Tibial nerve (tissue), 4 donors: ENCODE measurements at places on chromosomes 2 and 18.

- no peak for DNase-seq
Observed at GRCh38 chr2:119253114-119253702, 29.6 kb downstream of the STEAP3 start.

DNA sequence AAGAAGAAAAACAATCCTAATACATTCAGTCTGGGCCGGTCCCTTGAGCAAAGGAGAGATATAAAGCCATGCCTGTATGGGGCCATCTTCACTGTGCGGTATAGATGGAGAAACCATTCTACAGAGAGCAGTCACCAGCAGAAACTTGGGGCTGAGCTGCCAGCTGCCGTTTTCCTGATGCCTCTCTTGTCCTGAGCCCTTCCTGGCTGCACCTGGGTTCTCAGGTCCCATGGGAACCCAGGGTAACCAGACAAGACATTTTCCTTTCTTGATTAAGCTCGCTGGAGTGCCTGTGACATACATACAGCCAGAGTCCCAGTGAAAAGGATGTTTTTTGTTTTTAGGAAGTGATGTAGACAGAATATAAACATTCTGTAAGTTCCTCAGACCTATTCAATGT, 5.3 kb upstream of the METTL21A start:
- DNase-seq = no peak

- no peak for DNase-seq
Observed at GRCh38 chr2:241762321-241762932, 14.2 kb upstream of the GAL3ST2 start.

DNA sequence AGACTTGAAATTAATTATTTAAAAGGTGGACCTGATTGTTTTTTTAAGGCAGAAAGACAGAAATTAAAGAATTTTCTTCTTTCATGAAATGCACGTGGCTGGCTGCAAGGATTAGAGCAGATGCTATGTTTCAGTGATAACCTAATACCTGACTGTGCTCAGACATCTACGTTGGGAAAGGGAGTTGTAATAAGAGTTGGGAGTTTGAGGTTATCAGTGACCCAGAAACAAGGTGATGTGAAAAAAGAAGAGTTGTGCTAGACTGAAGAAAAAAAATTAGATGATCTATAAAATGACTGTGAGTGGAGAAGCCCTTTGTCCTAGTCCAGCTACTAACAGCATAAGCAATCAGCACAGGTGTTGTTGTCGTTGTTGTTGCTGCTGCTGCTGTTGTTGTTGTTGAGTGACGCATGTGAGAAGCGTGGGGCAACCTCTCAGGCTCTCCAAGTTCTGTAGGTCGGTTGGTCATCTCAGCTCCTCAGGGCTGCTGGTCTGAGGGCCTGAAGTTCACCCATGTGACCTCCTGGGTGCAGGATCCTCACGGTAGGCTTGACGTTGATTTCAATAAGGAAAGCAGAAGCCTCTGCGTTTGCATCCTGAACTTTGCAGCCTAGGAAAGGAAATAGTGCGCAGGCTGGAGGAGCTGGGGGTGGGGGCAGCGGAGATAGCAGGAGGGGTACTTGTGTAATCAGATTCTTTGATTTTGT, 7.6 kb downstream of the POU3F3 start:
- no peak for DNase-seq

DNA sequence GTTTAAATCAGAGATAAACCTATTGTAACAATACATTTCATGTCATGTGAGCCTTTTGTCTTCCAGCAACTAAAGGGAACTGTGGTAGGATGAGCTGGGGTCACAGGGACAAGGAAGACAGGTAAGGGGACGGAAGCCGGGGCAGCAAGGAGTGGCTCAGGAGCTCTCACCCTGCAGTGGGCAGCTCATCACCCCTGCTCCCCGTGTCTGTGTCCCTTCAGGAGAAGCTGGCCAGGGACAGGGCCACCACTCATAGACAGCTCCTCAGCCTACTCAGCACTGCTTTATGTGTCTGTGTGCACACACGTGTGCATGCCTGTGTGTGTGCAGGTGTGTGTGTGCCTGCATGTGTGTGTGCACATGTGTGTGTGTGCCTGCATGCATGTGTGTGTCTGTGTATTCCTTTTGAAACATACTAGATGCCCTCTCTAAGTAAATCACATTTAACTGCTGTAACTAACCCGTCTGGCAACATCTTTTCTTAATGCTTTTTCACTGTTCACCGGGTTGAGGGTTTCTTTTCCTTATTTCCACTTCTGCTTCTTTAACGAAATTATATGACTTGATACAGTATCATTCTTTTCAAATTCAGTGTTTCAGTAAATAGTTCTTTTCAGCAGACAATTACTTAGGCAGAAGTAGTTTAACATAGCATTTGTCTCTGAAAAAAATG, 44.2 kb downstream of the LRRFIP1 start:
- DNase-seq = no peak

GRCh38 chr18:50218432-50219197, 23.7 kb upstream of the MYO5B start:
- DNase-seq = no peak

- no peak for DNase-seq
Observed at GRCh38 chr2:56185101-56185581, 1.4 kb downstream of the CCDC85A start.

GRCh38 chr2:3293221-3293620, 84.4 kb downstream of the EIPR1 start:
- DNase-seq = no peak

DNA sequence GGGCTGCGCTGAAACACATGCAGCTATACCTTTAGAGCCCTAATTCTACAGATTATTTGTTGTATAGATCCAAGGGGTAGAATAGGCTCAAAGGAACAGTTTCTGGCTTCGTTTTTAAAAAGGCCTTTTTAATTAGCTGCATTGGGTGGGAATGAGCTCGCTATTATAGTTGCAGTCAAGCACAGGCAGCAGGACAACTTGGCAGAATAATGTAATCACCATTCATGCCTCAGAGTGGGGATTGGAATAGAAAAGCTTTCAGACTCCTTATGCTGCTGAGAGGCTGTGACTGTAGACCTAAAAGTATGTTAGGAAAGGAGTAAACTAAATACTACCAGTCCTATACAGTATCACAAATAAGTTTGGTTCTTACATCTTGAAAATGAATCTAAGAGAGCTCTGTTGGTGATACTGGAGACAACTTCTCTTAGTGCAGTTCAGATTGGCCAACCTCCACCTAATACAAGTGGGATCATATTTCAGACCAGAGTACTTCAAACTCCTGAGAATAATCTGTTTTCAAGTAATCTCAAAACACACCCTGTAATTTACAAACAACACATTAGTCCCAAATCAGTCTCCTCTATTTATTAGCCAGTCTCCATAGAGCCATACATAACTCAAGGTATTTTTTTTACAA, 121.4 kb downstream of the ANTXR1 start:
- DNase-seq = no peak

DNA sequence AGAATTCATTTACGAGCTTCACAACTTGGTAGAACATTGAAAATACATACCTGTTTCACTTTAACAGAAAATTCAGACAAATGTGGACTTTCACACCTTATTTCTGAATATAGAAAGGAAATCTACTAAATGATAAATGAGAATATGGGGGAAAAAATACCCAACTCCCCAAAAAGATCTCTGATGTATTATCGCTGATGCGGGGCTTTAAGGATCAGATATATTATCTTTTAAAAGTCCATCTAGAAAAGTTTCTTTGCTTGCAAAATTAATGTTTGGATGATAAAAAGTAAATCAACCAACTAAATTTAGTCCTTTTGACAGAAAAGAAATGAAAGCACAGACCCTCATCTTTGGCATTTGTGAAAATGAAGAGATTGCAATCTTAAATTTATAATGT, 540.1 kb upstream of the CHAC2 start:
- no peak for DNase-seq

DNA sequence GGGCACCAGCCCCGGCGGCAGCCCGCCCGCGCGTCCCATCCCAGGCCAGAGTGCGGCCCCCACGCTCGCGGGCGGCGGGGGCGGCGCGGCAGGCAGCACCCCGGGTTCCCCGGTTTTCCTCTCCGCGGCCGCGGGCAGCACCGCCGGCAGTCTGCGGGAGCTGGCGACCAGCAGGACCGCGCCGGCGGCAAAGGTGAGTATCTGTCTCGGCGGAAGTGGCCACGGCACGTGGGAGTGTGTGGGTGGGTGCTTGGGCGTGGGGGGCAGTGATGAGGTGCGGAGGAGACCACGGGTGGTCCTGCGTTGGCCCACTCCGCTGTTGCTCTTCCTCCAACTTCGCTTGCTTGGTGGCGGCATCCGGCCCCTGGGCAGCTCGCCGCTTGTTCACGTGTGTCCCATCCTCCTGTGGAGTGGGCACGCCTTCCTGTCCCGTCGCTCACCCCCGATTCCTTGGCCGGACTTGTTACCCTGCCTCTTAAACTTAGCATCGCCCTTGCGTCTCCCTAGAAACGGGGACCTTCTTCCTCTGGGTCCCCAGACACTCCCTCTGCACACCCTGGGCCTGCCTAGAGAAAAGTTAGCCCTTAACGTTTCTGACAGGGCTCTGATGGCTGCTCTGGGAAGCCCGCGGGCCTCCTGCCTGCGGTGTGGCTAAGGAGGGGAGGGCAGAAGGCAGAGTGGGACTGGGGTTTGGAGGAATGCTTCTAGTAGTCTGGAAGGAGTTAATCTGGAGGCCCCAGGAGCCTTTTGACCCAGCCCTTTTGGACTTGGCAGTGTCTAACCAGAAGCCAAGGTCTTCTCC, 1.1 kb downstream of the SH3RF3 start:
- DNase-seq = no peak

GRCh38 chr2:173117678-173118077, 42.0 kb downstream of the MAP3K20 start:
- no peak for DNase-seq

DNA sequence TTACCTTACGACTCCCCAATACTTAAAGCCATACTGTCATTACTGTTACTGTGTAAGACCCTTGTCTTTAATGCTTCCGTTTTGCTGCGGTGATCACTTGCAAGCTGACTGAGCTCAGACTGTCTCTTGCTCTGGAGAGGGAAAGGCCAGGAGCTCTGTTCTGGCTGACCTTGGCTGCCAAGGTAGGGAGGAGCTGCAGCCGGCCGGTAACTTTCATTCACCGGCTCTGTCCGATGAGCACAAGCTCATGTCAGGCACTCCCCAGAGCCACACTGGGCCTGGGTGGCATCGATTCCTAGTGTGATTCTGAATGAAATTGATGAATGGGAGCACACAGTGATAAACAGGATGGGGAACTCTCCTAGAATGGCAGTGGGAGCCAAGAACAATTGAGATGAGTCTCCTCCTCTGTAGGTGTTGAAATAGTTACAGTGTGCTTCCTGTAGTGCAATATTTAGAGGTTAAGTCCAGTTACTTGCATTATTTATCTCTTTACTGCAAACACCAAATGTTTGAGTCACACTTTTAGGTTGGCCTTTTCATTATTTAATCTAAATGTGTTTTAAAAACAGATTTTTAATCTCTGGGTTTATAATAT, 100.9 kb downstream of the ATP9B start:
- no peak for DNase-seq

- DNase-seq = no peak
Observed at GRCh38 chr2:235142601-235143000, 190.8 kb downstream of the SH3BP4 start.

- no peak for DNase-seq
Observed at GRCh38 chr2:110735366-110735765, 3.0 kb downstream of the ACOXL start.

DNA sequence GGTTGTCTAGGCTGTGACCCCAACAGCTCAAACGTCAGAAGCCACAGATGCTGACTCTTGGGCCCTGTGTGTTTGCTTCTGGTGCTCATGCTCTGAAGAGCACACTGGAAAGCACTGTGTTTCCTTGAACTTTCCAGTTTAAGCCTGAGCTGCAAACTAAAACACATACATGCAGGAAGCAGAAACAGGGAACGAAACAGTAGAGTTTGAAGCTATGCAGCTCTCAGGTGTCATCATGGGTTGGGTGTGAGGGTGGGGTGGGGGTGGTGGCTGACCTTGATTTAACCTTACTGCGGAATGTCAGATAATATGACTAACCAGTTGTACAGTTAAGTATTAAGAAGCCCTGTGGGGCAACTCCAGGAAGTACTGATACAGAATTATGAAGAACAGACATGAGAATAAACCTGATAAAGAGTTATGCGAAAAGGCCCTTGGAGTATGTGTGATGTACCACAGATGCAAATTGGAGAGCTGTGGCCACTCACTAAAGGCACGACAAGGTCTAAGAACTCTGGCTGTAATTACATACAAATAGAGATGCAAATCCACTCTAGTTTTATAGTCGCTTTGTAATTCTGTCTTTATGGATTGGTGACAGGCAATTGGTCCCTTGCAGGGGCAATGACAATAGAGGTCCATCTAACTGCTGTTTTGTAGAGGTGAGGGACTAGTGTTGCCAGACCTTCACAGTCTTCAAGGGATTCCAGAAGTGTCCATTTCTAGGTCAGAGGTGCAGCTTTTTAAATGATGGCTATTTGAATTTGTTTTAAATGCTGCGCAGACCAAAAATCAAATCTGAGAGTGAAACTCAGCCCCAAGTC, 273.1 kb downstream of the NAPG start:
- no peak for DNase-seq
